ENCODE measurements at places on chromosomes 16 and 17. TPM values are rescaled to one million over a fixed set of nuclear protein-coding genes. Genes with fewer than 3 reads are reported as not detected.
A peak's percentile ranks its signal among the peaks of the same experiment; 100 is the strongest.

CA5A gene
- 0.70 TPM for total RNA-seq

KIF2B gene
- total RNA-seq: not detected

TEX14 gene
- total RNA-seq: 0.17 TPM

DNA sequence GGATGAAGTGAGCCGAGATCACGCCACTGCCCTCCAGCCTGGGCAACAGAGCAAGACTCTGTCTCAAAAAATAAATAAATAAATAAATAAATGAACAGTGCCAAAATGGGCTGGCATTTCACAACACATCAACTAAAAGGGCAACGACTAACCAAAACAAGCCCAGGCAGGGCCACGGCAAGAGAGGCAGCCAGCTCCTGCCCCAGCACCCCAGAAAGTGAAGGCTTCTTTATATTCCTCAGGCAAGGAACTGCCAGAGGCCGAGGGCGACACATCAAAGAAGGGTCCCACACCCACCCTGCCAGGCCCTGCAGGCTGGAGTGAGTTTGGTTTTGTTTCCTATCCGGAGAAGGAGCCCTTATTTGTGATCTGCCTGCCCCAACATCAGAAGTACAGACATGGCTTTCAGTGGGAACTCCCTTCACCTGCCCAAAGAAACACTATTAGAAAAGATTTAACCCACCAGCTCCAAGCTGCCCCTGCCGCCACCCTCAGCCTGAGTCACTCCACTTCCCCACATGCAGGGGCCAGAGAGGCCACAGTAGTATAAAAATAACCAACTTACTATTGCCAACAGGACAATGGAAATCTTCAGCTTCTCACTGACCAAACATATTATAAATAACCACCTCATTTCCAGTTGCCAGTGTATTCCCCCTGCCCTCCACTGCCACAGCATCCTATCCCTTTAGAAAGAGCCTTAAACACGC lies 8.0 kb downstream of the FBXO31 start:
- no peak overlapping the region for H3K4me3 ChIP-seq
- no peaks in the 10 kb centered on the region for H3K27me3 ChIP-seq
- no peak for DNase-seq
- H3K27ac ChIP-seq: no peak overlapping the region
- H3K36me3 ChIP-seq: no peaks in the 10 kb centered on the region

GRCh38 chr16:17657045-17657444 lies 186.3 kb upstream of the XYLT1 start:
- peaks cover 34% of the 10 kb centered on the region for H3K4me1 ChIP-seq
- no peak overlapping the region for H3K27ac ChIP-seq
- no peak overlapping the region for H3K4me3 ChIP-seq
- H3K27me3 ChIP-seq: peaks cover 21% of the 10 kb centered on the region
- H3K36me3 ChIP-seq: no peaks in the 10 kb centered on the region

- peak overlapping the region; percentile 96 for H3K4me3 ChIP-seq
- DNase-seq: no peak
- peaks cover 14% of the 10 kb centered on the region for H3K4me1 ChIP-seq
- no peaks in the 10 kb centered on the region for H3K27me3 ChIP-seq
- H3K36me3 ChIP-seq: peaks cover 15% of the 10 kb centered on the region
- H3K27ac ChIP-seq: peak overlapping the region; percentile 97
Observed at GRCh38 chr16:74297145-74297665, 591 bp downstream of the PSMD7 start.
